ACHN (cell line): ENCODE measurements at places on chromosomes 6 and 20.

GRCh38 chr6:109738255-109738654 is 47.2 kb downstream of the FIG4 start:
- no peak for DNase-seq

DNA sequence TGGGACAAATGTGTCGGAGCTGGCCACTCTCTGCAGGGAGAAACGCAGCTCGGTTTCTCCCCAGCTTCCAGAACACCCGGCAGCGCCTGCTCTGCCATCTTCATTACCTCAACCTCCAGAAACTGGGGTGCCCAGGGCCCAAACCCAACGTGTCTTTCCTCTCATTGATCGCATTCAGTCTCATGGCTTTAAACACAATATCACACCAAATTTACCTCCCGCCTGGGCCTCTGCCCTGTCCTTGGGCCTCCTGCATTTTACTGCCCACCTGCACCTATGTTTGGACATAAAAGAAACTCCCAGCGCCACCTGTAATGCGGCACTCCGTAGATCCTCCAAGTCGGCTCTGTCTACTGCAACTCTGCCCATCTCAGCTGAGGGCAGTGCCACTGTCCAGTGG is 22.2 kb downstream of the SERPINB6 start:
- no peak for DNase-seq

DNA sequence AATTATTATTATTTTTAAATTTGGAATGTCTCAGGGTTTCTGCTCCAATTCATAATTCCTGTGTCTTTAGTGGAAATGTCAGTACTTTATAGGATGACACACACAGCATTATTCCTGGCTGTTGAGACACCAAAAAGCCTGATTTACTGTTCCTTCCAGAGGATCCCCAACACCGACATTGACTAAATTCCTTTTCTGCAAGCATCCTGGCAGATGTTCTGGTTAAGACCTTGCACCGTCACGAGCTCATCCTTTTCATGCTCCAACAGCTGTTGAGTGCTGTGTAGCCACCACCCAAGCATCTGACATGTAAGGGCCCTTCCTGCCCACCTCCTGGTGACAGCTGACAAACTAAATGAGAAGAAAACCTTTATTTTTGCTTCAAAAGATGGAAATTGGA is 284.3 kb upstream of the SULF2 start:
- no peak for DNase-seq

- DNase-seq: no peak
Measured at GRCh38 chr6:74404366-74404765, 708.4 kb downstream of the CD109 start.

GRCh38 chr20:23363257-23363649 is 1.3 kb downstream of the GZF1 start:
- no peak for DNase-seq

DNA sequence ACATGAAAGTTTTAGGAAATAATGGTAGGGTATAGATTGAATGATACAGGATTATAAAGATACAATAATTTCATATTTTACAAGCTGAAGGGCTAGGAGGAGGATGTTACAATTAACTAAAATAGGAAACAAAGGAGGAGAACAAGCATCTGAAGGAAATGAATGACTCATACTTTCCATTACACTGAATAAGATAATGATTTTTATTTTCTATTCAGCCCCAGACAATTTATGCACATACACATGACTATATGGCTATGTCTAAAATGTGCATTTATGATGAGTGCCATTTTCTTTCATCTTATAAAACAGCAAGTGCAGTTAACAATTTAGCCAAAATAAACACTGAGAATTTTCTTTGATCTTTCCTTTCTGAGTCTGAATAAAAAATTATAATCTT is 994.6 kb upstream of the ADGRB3 start:
- DNase-seq: no peak

DNA sequence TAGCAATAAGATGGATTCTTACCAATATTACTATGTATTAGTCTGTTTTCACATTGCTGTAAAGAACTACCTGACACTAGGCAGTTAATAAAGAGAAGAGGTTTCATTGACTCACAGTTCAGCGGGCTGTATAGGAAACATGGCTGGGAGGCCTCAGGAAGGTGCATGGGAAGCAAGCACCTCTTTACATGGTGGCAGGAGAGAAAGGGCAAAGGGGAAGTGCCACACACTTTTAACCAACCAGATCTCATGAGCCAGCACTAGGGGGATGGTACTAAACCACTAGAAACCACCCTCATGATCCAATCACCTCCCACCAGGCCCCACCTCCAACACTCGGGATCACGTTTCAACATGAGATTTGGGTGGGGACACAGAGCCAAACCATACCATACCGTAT is 40.7 kb upstream of the CCDC167 start:
- no peak for DNase-seq

DNA sequence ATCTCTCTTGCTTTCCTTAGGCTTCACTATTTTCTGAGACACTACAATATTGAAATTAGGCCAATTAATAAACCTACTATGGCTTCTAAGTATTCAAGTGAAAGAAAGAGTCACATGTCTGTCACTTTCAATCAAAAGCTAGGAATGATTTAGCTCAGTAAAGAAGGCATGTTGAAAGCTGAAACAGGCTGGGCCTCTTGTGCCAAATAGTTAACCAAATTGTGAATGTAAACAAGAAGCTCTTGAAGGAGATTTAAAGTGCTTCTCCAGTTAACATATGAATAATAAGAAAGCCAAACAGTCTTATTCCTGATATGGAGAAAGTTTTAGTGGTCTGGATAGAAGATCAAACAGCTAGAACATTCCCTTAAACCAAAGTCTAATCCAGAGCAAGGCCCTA is 236.3 kb downstream of the OTOR start:
- DNase-seq: no peak

DNA sequence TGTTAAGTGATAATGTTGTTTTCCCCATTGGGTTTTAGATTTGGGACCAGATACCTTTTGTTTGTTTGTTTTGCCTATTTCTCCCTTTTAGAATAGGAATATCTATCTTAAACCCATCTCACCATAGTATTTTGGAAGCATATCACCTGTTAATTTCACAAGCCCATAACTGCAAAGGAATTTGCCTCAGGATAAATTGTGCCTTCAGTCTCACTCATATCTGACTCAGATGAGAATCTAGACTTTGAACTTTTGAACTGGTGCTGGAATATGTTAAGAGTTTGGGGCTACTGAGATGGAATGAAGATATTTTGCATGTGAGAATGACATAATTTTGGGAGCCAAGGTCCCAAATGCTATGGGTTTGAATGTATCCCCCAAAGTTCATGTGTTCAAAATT is 607.4 kb downstream of the HACE1 start:
- no peak for DNase-seq

GRCh38 chr6:21188505-21189223 is 404.9 kb upstream of the SOX4 start:
- DNase-seq: no peak

DNA sequence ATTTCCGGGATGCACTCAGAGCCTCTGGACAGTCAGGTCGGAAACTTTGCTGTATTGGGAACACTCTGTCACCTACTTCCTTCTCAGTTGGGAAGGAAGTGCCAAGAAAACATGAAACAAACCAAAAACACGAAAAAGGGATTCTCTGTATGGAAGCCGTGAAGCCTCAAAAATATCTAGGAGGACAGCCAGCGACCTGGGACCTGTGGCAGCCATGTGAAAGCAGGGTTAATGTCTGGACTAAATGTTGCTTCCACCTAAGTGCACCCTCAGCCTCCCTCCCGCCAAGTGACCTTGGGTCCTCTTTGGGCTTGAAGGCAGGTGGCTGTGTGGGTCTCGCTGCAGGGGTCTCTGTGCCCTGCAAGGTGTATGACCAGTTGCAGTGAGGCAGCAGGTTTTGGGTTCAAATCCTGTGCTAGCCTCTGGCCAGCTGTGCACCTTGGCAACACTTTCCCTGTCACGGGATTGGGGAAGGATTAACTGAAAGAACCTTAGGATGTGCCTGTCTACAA is 851 bp downstream of the MAVS start:
- no peak for DNase-seq

- DNase-seq: no peak
Measured at GRCh38 chr6:9484091-9484490, 930.8 kb downstream of the TFAP2A start.

GRCh38 chr20:43323592-43323991 is 133.9 kb upstream of the PTPRT start:
- no peak for DNase-seq

DNA sequence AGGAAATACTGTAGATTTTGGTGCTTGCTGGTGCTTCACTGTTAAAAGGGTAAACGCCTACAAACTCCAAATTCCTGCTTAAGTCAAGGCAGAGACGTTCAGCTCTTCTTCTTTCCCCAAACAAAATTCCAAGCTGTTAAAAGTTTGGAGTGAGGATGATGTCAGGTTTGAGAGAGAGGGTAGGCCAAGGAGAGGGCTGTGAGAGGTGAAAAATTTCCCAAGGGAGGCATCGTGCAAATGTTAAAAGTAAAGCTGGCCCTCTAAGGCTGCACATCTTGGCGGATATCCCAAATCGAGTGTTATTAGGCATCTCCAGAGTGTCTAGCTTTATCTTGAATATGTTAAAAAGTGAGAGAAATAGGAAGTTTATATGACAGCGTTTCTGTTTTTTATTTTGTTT is 651.8 kb downstream of the QKI start:
- DNase-seq: no peak

GRCh38 chr6:6619021-6619794 is 30.7 kb downstream of the LY86 start:
- DNase-seq: no peak

GRCh38 chr6:20473518-20473917 is 60.7 kb upstream of the CDKAL1 start:
- DNase-seq: no peak

DNA sequence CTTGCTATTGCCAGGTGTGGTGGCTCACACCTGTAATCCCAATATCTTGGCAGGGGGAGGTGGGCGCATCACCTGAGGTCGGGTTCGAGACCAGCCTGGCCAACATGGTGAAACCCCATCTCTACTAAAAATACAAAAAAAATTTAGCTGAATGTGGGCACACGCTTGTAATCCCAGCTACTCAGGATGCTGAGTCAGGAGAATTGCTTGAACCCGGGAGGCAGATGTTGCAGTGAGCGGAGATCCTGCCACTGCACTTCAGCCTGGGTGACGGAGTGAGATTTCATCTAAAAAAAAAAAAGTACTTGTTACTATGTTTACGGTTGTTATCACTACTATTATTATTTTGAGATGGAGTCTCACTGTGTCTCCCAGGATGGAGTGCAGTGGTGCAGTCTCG is 3.0 kb downstream of the PPT2 start:
- no peak for DNase-seq

DNA sequence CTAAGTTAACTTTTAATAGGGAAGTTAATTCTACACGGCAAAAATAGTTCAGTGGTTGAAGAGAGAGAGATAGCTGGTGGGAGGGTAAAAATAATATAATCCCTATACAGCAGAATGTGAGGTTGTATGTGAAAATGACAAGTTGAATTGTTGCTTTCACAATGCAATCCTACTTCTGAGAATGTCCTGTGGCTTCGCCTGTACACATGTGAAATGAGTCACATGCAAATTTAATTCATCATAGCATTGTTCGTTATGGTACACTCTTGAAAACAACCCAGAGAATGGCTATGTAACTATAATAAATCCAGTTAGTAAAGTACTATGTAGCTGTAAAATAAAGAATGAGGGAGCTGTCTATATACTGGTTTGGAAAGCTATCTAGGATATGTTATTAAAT is 46.0 kb upstream of the HINT3 start:
- DNase-seq: no peak

DNA sequence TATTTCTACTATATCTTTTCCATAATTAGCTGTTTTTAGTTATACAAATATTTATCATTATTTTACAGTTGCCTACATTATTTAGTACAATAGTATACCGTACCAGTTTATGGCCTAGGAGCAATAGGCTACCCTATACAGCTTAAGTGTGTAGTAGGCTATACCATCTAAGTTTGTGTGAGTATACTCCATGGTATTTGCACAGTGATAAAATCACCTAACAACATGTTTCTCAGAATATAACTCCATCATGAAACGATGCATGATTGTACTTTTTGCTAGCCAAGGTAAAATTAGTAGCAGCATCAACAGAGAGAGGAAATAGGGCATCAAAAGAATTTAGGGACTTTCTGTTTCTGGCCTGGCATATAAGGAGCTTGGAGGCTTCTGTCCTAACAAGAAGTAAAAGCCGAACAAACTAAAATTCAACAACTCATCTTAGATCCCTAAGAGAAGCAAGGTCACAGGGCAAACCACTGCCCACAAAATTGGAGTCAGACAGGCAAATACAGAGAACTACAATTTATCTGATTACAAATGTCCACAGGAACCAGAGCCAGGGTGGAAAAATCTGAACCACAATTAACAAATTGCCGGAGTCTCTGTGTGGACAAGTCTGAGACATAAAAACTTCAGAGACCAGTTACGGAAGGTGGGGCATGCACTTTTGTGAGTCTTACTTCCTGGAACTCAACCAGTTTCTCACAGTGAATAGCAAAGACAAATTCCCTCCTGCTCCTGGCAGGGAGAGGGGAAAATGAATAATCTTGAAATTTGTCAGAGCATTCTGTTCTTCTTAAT is 671.4 kb downstream of the RFPL4B start:
- DNase-seq: no peak

GRCh38 chr6:147821295-147821897 is 312.9 kb downstream of the SAMD5 start:
- no peak for DNase-seq

DNA sequence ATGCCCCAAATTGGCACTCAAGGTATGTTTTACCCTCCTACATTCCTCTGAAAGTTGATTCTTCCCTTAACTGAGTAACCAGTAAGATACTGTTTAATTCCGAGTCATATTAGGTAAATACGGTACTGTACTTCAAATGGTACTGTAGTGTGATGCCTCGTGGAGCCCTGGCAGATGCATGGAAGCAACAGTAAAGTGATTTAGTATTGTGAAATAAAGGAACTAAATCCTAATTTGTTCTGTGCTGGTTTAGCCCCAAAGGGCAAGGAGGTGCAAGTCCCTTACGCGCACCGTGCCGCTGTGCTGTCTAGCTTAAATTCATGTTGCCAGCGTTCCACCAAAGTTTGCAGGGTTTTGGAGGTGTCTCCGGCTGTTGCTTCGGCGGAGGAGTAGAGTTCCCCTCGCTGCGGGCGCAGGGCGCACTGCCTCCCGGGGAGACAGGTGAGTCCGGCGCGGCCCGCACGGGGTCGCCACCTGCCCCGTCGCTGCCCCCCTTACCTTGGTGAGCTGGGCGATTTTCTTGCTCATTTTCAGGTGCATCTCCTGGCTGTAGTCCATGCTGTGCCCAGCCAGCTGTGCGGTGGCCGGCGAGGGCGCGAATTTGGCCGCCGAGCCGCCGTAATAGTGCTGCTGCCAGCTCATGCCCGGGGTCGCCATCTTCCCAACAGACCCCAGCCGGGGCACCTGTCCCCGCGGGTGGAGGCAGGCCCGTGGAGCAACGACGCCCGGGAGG is 655 bp downstream of the FAM184A start:
- no peak for DNase-seq

- DNase-seq: no peak
Measured at GRCh38 chr20:59441860-59442810, 141.7 kb downstream of the EDN3 start.

GRCh38 chr6:38978139-38978704 is 70.4 kb upstream of the GLP1R start:
- DNase-seq: no peak

DNA sequence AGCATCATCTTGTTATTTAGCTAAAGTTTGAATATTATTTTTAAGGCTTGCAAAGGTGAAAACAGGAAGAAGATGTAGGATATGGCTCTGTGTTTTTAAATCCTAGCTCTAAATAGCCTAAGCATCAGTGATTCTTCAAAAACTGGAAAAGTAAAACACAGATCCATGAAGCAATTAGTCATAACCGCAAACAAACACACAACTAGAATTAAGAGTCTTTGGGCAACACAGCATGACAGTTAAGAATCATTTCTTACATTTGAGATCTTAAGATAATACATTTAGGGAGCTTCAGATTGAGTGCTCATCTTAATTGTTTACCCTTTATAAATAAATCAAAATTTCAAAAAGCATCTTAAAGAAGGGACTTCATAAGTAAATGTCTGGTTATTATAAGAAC is 115.8 kb upstream of the MAP7 start:
- DNase-seq: no peak
